ENCODE measurements at places on chromosomes 6 and 20.

DNA sequence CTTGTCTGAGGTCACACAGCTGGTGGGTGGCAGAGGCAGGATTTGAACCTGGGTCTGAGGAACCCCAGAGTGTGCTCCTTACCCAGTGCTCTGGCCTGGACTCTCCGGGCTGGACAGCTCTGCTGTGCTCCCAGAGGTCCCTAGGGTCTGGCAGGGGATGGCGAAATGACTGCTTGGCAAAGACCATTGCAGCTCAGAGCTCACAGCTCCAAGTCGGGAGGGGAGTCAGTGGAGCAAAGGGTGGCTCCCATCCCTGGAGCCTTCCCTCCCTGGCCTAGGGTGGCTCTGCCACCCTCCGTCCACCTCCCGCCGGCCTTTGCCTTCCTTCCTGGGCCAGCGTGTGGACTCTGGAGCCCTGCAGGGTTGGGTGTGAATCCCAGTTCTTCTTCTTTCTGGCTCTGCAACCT lies 17.5 kb downstream of the CEBPB start:
- DNase-seq: no peak

DNA sequence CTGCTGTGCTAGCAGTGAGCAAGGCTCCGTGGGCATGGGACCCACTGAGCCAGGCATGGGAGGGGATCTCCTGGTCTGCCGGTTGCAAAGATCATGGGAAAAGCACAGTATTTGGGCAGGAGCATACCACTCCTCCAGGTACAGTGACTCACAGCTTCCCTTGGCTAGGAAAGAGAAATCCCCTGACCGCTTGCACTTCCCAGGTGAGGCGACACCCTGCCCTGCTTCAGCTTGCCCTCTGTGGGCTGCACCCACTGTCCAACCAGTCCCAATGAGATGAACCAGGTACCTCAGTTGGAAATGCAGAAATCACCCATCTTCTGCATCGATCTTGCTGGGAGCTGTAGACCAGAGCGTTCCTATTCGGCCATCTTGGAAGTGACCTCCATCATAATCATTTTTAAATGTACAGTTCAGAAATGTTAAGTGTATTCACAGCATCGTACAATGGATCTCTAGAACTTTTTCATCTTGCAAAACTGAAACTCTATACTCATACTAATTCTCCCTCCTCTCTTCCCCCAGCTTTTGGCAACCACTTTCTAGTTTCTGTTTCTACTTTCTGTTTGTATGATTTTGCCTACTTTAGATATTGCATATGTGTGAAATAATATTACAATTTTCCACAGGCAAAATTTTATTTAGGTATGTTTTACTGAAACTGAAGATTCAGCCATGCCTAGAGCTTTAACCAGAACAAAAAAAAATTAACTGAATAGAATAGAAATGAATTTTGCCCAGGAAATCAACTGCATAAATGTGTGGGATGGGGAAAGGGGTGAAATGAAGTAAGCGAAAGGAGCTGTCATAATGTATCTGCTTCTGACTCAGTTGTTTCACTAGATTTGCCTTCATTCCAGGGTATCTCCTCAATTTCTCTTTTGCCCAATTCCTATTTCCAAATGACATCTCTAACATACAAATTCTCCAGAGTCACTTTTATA lies 100.0 kb downstream of the RWDD2A start:
- DNase-seq: no peak

DNA sequence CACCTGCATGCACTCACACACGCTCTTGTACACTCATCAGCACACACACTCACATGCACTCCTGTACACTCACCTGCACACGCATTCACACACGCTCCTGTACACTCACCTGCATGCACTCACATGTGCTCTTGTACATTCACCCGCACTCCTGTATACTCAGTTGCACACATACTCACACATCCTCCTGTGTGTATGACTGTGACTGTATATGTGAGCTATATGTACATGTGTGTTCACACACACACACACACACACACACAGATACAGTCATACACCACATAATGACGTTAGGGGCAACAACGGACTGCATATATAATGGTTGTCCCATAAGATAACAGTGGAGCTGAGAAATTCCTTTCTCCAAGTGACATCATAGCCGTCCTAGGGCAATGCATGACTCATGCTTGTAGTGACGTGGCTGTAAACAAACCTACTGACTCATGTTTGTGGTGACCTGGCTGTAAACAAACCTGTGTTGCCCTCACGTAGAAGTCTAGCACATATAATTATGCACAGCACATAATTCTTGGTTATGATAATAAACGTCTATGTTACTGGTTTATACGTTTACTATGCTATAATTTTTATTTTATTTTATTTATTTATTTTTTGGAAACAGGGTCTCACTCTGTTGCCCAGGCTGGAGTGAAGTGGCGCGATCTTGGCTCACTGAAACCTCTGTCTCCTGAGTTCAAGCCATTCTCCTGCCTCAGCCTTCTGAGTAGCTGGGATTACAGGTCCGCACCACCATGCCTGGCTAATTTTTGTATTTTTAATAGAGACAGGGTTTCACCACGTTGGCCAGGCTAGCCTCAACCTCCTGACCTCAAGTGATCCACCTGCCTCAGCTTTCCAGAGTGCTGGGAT lies 22.8 kb upstream of the TAF4 start:
- no peak for DNase-seq

- no peak for DNase-seq
Observed at GRCh38 chr20:59526242-59527225, 77.8 kb upstream of the PHACTR3 start.

DNA sequence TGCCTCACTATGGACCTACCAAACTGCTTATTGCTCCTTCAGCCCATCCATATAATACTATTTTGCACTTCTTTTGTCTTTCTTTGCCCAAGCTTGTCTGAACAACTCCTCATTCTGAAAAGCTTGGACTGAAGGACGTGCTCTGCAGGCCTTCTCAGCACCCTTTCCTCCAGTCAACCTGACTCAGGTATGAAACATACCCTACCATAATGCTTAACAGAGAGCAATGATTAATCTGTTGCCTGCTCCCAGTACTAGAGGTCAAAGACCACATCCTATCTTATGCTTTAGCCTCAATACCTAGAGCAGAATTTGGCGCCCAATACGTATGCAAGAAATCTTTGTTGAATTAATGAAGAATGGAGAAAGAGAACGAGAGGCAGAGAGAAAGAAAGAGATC lies 55.2 kb downstream of the ATXN1 start:
- no peak for DNase-seq

- DNase-seq: no peak
Observed at GRCh38 chr6:166658792-166659150, 31.7 kb upstream of the RPS6KA2 start.

GRCh38 chr20:61590236-61590635 lies 338.2 kb downstream of the CDH4 start:
- no peak for DNase-seq

DNA sequence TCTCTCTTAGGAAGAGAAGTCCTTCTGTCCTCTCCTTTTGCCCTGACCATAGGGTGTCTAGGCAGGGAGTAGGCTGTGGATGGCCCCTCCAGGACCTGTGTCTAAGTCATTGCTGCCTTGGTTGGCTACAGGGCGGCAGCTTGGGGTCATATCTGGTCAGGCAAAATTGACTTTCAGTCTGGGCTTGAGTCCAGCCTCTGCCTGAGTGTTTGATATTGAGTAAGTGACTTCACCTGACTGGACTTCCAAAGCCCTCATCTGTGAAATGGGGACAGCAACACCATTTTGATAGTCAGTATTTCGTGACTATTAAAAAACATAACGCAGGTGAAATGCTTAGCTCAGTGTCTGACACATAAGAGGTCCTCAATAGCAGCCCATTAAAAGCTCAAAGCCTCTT lies 4.6 kb downstream of the TGM3 start:
- DNase-seq: no peak

DNA sequence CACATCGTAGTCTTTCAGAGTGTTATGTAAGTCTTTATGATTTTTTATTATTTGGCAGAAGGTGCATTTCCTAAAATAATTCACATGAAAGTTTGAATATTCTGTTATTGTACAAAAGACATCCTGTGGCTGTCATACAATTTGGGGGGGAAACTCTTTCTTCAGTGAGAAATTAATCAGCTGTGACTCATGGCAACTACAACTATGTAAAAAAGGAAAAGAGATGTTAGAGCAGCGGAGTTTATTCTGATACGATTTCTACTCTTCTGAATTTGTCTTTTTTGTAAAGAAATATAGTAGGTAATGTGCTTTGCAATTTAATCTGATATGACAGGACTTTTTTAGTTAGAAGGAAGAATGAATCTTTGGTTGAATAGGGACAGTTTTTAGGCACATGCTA lies 14.2 kb downstream of the COL19A1 start:
- DNase-seq: no peak

DNA sequence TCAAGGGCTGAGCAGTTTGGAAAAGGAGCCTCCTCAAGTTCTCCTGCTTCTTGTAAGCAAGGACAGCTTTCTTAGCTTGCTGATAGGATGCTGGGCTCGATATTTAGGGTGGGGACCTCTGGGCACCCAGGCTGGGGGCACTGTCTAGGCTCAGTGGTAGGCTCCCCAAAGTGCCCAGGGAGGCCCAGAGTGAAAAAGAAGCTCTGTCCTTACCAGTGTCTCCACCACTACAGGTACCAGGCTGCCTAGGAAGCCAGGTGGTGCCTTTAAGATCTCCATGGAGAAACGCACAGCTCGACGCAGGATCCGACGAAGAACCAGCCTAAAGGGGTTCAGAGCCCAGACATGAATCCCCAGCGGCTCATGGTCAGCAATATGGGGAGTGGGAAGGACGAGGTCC lies 6.4 kb downstream of the AARS2 start:
- DNase-seq: no peak

Data from AG04449 (cell line).